ENCODE measurements at places on chromosomes 11 and 22.
A peak's percentile ranks its signal among the peaks of the same experiment; 100 is the strongest.

GRCh38 chr11:66689661-66690590, 12.2 kb upstream of the RBM4B start:
- no peak for DNase-seq

DNA sequence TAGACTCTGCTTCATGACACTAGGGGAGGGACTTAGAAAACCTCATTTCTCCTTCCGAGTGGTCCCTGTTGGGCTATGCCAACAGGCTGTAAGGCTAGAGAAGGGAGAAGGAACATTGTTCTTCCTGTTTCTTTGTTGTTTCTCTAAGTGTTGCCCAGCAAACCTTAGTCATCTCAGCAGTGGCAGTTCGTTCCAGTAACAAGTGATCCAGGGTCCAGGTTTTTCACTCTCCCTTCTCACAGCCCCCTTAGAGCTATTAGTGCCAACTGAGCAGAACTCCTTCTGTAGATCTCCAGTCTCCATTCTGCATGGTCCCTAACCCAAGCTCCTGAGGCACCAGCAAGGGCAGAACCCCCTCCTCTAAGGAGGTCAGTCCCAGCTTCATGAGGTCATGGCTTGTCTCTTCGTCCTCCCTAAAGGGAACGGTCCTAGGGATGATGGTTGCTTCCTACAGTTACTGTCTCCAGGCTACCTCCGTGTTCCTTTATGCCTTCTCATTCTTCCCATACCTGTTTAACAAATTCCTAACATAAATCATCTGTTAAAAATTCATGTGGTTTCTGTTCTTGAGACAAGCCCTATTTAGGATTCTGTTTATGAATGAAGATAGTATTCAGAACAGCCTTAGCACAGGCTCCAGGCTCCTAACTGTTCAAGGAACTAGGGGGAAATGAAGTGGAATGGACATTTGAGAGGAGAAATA, 168.6 kb upstream of the UBASH3B start:
- no peak for DNase-seq

DNA sequence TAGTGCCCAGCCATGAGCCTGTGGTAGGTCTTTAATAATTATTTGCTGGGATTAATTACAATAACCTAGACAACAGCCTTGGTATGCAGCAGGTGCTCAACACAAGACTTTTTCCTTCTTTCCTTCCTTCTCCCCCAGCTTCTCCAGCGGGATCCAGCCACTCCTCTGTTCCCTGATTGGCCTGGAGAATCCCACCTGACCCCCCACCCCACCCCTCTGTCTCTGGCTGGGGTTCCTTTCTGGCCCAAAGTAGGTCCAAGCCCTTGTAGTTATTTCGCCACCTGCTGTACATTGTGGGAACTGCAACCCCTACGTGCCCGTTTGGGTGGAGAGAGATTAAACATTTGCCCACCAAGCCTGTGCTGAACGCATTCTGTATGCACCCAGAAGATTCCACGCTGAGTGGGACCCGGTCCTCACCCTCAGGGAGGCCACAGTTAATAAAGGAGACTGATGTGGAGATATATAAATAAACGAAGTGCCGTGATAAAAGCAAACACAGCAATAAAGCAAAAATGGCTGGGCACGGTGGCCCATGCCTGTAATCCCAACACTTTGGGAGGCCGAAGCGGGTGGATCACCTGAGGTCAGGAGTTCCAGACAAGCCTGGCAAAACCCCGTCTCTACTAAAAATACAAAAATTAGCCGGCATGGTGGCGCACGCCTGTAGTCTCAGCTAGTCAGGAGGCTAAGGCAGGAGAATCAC, 32.1 kb upstream of the DGKZ start:
- DNase-seq = peak; percentile 68

DNA sequence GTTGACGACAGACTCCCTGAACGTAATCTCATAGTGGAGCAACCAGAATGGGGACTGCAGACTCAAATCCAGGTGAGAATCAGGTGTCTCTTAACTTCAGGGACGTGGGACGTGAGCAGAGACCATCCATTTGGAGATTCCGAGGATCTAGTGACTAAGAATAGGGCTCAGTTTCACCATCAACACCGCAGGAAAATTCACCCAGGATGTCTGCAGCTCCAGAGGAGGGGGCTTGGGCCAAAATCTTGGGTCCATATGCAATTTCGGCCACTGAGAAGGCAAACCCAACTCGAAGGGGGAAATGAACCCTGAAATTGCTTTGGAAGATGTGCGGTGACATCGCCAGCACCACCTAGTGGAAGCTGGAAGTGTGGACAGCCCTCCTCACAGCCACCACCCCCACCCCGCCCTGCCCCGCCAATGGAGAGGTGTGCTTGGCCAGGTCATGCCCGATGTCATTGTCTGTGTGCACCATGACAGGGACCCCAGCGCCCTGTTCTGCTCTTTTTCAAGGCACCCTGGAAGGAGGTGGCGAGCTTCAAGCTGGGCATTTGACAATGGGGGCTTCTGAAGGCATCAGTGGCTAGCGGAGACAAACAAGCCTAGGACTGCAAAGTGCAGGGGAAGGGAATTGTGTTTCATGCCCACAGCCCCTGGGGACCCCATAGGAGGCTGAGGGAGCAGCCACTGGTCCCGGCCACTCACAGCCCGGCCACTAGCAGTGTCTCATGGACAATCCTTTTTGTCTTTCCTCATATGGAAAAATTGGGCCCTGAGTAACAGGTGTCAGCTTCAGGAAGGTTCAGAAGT, 24.8 kb downstream of the APOL1 start:
- DNase-seq = peak; percentile 72

- no peak for DNase-seq
Observed at GRCh38 chr22:38442967-38443627, 11.9 kb downstream of the KCNJ4 start.

- DNase-seq = no peak
Observed at GRCh38 chr11:67999201-67999629, 4.7 kb downstream of the UNC93B1 start.

GRCh38 chr11:66115638-66116301, 45.7 kb downstream of the PACS1 start:
- DNase-seq = no peak

DNA sequence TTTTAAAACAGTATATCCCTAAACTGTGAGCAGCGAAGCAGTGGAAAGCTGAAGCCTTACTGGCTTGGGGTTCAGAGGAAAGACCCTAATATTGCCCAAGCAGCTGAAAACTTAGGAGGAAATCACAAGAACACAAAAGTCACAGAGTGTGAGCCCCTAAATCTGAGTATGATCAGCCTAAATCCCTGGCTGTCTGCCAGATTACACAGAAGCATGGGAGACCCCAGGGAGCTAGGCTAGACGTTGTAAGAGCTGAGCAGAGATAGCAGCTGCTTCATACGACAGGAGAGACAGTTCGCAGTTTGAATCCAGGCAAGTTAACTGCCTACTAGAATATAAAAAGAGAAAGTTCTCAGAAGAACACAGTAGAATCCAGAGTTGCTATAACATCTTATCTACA, 81.2 kb downstream of the PACS1 start:
- DNase-seq = no peak

GRCh38 chr11:17700991-17701390, 18.4 kb upstream of the MYOD1 start:
- no peak for DNase-seq

DNA sequence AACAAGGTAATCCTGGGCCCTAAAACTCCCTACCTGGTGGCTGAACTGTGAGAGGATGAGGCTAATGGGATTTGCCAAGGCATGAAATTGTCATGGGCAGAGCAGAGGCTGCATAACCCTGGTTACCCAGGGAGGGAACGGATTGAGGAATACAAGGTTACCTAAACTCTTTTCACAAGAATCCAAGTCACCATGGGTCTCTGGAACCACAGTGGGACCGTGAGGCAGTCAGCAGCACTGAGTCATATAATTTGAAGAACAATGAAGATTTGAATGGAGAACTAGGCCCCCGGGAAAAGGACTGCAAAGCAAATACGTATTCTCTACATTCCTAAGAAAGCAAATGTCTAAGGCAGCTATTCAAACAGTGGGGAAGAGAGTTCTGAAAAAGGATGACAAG, 19.8 kb downstream of the CAT start:
- DNase-seq = no peak

GRCh38 chr11:76589964-76590950, 80.3 kb downstream of the LRRC32 start:
- DNase-seq = no peak

GRCh38 chr11:93733474-93733873, 7.8 kb downstream of the TAF1D start:
- no peak for DNase-seq

GRCh38 chr22:21652547-21653545, 10.7 kb downstream of the SDF2L1 start:
- DNase-seq = no peak

GRCh38 chr22:45838305-45838887, 138.6 kb downstream of the WNT7B start:
- no peak for DNase-seq

GRCh38 chr22:25548866-25549464, 15.5 kb upstream of the GRK3 start:
- no peak for DNase-seq

GRCh38 chr22:27003297-27003696, 345.9 kb downstream of the MIAT start:
- no peak for DNase-seq

DNA sequence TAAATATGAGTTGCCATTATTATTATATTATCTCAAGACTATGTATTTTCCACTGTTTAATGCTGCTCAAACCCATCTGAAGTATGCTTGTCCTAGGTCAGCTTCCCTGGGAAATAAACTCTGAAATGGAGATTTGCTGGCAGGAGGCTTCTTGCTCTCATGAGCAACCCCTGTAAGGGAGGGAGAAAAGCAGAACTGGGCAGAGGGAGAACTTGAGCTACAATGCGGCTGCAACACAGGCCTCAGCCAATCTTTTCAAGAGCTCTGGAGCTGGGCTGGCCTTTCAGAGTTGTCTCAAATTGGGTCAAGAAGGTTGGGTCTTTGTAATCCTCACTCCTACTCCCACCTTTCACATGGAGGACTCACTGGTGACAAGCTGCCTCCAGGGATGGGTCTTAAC, 412.6 kb downstream of the TENM4 start:
- DNase-seq = no peak

GRCh38 chr22:19784384-19785175, 24.0 kb downstream of the TBX1 start:
- no peak for DNase-seq

- DNase-seq = no peak
Observed at GRCh38 chr11:113201054-113201818, 113.1 kb upstream of the TTC12 start.

DNA sequence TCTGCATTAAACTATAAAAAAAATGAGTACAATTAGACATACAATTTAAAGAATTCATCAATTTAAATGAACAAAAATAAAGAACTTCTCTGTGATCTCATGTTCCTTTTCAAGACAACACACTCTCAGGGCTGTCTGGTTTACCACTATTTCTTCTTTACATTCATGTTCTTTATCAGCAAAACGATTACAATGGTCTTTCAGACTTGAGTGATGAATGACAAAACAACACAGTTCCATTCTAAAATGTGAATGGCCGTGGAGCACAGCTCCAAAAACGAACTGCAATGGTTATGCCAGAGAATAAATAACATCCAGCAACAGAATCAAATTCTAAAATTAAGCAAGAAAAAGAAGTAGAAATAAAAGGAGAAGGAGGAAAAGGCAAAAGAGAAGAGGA, 113.1 kb downstream of the CADM1 start:
- no peak for DNase-seq

- DNase-seq = no peak
Observed at GRCh38 chr11:95559899-95560298, 229.7 kb downstream of the FAM76B start.

- DNase-seq = peak; percentile 17
Observed at GRCh38 chr11:65435981-65436411, 13.4 kb downstream of the NEAT1 start.

GRCh38 chr22:43471606-43472135, 59.9 kb downstream of the MPPED1 start:
- DNase-seq = no peak

DNA sequence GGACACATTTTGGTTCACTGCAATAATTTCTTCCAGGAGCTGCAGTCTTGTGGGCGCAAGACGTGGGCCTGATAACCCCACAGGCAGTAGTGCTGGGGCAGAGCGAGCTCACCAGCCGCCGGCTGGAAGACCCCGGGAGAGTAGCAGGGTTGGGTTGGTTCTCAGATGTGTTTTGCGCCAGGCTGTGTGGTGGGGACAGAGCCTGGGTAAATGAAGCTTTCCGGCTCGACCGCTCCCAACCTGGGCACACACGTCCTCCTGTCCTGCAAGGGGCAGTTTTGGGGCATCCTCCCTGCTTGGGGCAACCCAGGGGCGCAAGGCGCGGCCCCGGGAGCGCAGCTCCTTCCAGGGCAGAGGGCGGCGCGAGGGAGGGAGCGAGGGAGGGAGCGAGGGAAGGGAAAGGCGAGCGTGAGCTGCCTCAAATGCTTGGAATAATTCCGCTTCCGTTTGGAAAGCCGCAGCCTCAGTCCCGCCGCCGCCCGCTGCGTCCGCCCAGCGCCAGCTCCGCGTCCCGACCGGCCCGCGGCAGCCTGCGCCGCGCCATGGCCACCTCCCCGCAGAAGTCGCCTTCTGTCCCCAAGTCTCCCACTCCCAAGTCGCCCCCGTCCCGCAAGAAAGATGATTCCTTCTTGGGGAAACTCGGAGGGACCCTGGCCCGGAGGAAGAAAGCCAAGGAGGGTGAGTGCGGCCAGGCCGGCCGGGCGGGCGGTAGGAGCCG, at the start of gene PARVA:
TSS of gene PARVA (plus strand) at position 466 of the 718 bp plus-strand sequence. CDS start at position 543, 77 bp downstream.
- no peak for DNase-seq

DNA sequence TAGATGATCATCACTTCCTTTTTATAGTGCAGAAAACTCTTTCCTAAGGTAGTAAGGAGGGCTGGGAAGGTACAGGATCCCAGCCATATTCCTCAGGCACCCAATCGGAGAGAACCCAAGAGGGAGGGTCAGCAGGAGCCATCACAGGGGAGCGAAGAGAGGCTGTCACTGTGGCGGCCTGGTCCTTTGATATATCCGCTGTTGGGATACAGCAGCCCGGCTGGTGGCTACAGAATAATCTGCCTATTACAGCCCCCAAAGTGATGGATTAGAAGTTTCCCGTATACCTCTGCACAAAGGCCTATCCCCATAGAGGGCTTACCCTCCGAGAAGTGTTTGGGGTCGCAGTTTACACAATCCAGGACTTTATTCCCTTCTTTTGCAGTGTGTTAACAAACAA, 48.5 kb downstream of the OR4D9 start:
- DNase-seq = no peak

- no peak for DNase-seq
Observed at GRCh38 chr22:23525510-23525909, 54.6 kb downstream of the IGLL1 start.
